ENCODE measurements at places on chromosomes 2 and 18.
A peak's percentile ranks its signal among the peaks of the same experiment; 100 is the strongest.

DNA sequence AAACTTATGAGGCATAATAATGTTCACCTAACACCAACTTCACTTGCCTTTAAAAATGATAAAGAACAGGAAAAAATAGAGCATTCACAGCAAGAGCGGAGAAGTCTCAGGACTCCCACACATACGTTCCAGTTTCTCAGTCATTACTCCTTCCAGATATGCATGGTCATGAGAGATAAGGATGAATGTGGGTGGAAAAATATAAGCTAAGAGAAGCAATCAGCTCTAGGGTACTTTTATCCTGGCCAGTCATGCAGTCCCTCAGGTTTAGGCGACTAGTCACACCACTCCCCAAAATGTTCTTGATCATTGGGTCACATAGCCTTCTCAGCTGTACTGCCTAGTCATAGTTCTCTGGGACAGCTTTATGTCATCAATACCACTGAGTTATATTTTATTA lies 29.2 kb upstream of the CCDC178 start:
- DNase-seq: no peak

- DNase-seq: no peak
Measured at GRCh38 chr2:205556841-205557539, 125.3 kb upstream of the NRP2 start.

- no peak for DNase-seq
Measured at GRCh38 chr18:12886498-12887126, 2.6 kb upstream of the PTPN2 start.

GRCh38 chr18:3305933-3306332 lies 44.0 kb downstream of the MYL12B start:
- DNase-seq: no peak

- DNase-seq: no peak
Measured at GRCh38 chr2:20635113-20635510, 15.8 kb downstream of the HS1BP3 start.

- no peak for DNase-seq
Measured at GRCh38 chr18:55425698-55426097, 162.3 kb downstream of the TCF4 start.

DNA sequence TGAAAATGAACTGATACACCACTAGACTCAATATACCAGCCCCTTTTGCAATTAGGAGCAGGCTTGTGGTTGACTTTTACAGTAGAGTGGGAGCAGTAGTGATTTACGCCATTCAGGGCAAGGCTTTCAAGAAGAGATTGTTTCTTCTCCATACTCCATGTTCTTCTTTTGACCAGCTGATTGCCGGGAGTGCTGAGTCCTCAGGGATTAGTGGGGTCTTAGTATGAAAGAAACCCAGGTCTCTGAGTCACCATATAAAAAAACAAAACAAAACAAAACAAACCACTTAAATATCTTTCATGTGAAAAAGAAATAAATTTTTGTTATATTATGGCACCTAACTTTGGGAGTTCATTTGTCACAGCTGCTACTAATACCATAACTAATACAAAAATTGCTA lies 465.6 kb upstream of the TRIB2 start:
- no peak for DNase-seq

DNA sequence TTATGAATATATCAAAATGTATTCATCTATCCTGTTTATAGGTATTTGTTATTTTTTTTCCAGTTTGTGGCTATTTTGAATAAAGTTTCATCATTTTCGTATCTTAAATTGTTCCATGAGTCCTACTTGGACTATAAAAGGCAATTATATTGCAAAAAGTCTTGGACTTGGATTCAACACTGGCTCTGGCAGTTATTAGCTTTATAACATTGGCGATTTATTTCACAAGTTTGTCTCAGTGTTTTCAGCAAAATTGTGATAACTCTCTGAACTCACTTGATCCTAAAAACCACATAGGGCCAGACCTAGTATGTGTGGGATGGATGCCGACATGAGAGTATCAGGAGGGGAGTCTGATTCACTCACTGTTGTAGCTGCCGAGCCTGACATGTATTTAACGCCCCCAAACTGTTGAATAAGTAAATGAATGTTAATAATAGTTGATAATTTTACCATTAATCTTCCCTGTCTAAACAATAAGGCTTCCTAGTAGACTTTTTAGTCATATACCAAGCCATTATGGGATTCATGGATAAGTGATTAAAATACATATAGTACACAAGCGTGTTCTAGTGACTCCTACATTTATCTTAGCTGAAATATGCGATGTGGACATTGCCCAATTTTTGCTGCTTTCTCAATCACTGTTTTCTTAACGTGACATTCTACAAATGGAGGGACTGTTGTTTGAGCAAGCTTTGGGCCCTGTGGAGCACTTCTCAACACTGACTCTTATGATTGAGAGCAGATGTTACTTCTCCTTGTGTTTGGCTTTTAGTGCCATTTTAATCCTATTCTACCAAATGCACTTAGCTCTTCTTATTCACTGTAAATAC lies 907.6 kb downstream of the EPHA4 start:
- peak; percentile 68 for DNase-seq

DNA sequence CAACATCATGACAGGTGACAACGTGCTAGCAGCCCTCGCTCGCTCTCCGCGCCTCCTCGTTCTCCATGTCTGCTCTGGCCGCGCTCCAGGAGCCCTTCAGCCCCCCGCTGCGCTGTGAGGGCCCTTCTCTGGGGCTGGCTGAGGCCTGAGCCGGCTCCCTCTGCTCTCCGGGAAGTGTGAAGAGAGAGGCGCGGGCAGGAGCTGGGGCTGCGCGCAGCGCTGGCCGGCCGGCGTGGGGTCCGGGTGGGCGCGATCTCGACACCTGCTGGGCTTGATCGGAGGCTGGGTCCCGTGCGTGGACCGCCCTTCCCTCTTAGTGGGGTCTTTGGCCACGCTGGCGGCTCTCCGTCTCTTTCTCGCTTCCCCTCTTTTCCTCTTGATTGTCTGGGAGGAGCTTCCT lies 195.5 kb downstream of the ANKRD30BL start:
- no peak for DNase-seq

- no peak for DNase-seq
Measured at GRCh38 chr18:56565046-56565445, 73.3 kb downstream of the TXNL1 start.

GRCh38 chr2:187168720-187169713 lies 279.0 kb downstream of the CALCRL start:
- no peak for DNase-seq

GRCh38 chr18:52130624-52131301 lies 209.2 kb upstream of the DCC start:
- no peak for DNase-seq

GRCh38 chr18:33820517-33821371 lies 242.7 kb downstream of the ASXL3 start:
- DNase-seq: no peak

DNA sequence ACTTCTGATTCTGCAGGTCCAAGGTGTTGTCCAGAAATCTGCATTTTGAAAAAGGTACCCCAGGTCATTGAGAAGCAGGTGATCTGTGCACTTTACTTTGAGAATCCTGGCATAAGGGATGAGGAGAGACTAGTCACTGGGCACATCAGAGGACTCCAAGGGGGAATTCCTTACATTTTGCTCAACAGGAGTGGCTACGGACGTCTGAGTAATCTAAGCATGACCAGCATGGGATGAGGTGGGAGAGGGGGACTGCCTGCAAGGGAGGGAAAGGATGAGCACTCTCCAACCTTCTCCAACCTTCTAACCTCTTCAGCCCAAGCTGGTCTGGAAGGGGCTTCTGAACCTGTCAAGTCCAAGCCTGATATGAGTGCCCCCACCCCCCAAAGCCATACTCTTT lies 55.5 kb downstream of the MARCHF4 start:
- no peak for DNase-seq

GRCh38 chr18:61196750-61197149 lies 136.5 kb upstream of the CDH20 start:
- DNase-seq: no peak

DNA sequence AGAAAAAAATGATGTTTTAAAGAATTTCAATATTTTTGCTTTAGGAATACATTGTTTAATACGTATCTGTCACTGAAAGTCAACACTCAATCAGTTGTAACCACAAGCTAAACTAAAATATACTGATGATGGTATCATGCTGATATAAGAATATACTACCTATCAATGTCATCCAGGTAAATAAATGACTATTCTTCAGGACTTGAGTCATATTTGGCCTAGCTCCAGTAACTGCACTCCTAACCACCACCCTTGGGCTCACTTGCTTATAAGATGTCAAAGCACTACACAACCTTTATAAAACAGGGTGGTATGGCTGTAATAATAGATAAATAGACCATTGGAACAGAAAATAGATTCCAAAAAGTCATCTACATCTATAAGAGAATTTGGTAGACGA lies 48.8 kb downstream of the RND3 start:
- no peak for DNase-seq

DNA sequence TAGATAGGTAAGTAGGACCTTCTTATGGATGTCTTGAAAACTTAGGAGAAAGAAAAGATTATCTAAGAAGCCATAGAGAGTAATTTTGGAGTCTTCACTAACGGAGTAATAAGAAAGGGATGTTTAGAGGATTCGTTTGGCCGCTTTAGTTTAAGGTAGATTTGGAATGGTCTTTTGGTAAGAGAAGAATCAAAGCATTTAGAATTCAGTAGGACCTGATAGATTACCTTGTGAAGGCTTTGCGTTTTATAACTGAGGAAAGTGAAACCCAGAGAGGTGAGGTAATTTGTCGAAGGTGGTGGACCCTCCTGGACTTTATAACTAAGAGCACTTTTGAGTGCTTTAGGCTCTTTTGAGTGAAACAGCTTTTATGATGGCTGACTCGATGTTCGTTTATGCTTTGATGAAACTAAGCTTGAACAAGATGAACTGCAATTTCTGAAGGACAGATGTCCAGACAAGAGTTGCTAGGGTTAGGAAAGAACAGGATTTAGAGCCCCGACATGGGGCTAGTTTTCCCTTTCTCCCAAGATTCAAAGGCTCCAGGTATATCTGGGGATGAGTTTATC lies 1.3 kb downstream of the MYL12B start:
- DNase-seq: no peak

- peak; percentile 94 for DNase-seq
Measured at GRCh38 chr18:59052965-59053820, 86.5 kb upstream of the SEC11C start.

Measured in fibroblast of gingiva (primary cell).